ENCODE measurements at places on chromosomes 6 and 20. TPM values are rescaled to one million over a fixed set of nuclear protein-coding genes. Genes with fewer than 3 reads are reported as not detected.

Gene FERMT1
- 0.22 TPM for total RNA-seq

Gene SMAP1
- 20.1 TPM for total RNA-seq

DNA sequence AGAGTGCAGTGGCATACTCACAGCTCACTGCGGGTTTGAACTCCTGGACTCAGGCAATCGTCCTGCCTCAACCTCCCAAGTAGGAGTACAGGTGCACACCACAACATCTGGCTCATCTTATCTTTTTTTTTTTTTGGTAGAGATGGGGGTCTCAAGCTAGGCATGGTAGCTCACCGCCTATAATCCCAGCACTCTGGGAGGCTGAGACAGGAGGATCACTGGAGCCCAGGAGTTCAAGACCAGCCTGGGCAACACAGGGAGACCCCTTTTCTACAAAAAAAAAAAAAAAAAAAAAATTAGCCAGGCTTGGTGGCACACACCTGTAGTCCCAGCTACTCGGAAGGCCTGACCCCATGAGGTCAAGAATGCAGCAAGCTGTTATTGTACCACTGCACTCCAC, 31.5 kb downstream of the ILRUN start:
- H3K36me3 ChIP-seq, result no peaks in the 10 kb centered on the region
- peak overlapping the region; percentile 68 for H3K27ac ChIP-seq
- no peaks in the 10 kb centered on the region for H3K27me3 ChIP-seq
- H3K4me3 ChIP-seq, result no peak overlapping the region

GRCh38 chr6:149273318-149273717, 44.2 kb upstream of the TAB2 start:
- H3K27me3 ChIP-seq, result no peaks in the 10 kb centered on the region
- H3K4me3 ChIP-seq, result no peak overlapping the region
- no peak overlapping the region for H3K27ac ChIP-seq
- peaks cover 27% of the 10 kb centered on the region for H3K4me1 ChIP-seq
- H3K36me3 ChIP-seq, result no peaks in the 10 kb centered on the region

- H3K4me1 ChIP-seq, result no peaks in the 10 kb centered on the region
- no peaks in the 10 kb centered on the region for H3K27me3 ChIP-seq
- no peak for DNase-seq
- no peak within 1 kb of the TSS for H3K27ac ChIP-seq
- no peaks in the 10 kb centered on the region for H3K36me3 ChIP-seq
Observed at GRCh38 chr20:31474758-31475427, at the start of the genes DEFB124 and REM1. Gene DEFB124, minus strand, starts transcription at chr20:31475127. Its CDS starts 2,114 bp downstream, at chr20:31473013. Gene REM1, plus strand, starts transcription at chr20:31475288. Its CDS starts 1,158 bp downstream, at chr20:31476446.

DNA sequence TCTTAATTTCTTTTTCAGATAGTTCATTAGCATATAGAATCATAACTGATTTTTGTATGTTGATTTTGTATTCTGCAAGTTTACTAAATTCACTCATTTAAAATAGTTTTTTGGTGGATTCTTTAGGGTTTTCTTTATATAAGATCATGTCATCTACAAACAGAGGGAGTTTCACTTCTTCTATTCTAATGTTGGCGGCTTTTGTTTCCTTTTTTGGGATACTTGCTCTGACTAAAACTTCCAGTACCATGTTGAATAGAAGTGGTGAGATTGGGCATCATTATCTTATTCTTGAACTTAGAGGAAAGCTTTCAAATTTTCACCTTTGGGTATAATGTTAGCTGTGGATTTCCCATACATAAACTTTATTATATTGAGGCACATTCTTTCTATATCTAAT, 296.9 kb downstream of the BCKDHB start:
- no peak overlapping the region for H3K4me3 ChIP-seq
- no peaks in the 10 kb centered on the region for H3K27me3 ChIP-seq
- no peaks in the 10 kb centered on the region for H3K36me3 ChIP-seq
- H3K4me1 ChIP-seq, result no peaks in the 10 kb centered on the region

GRCh38 chr6:17677602-17678001, 29.1 kb downstream of the NUP153 start:
- peaks cover 23% of the 10 kb centered on the region for H3K4me1 ChIP-seq
- peaks cover 20% of the 10 kb centered on the region for H3K36me3 ChIP-seq
- H3K4me3 ChIP-seq, result no peak overlapping the region
- DNase-seq, result no peak
- H3K27me3 ChIP-seq, result no peaks in the 10 kb centered on the region
- H3K27ac ChIP-seq, result no peak overlapping the region

- no peak for DNase-seq
- no peak overlapping the region for H3K4me3 ChIP-seq
- H3K4me1 ChIP-seq, result no peaks in the 10 kb centered on the region
- H3K27ac ChIP-seq, result no peak overlapping the region
- no peaks in the 10 kb centered on the region for H3K27me3 ChIP-seq
Observed at GRCh38 chr6:69179681-69180080, 544.6 kb downstream of the ADGRB3 start.

DNA sequence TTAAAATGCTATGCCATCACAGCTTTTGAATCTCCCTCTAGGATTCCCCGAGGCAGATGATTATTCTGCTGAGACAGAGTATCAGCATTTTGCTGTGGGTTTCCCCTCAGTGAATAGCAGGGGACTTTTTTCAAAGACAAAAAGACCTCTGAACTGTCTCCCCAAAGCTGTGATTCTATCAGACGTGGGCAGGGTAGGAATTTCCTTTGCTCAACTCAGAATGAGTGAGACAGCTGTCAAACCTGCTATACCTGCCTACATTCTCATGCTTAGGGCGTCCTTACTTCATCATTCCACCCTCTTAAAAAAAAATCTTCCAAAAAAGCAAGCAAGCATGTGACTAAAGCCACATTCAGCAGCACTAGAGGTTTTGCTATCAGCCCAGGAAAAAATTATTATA, 147.6 kb upstream of the FAM83B start:
- H3K4me1 ChIP-seq, result no peaks in the 10 kb centered on the region
- H3K27ac ChIP-seq, result no peak overlapping the region
- H3K4me3 ChIP-seq, result no peak overlapping the region
- no peaks in the 10 kb centered on the region for H3K27me3 ChIP-seq
- no peak for DNase-seq
- no peaks in the 10 kb centered on the region for H3K36me3 ChIP-seq

DNA sequence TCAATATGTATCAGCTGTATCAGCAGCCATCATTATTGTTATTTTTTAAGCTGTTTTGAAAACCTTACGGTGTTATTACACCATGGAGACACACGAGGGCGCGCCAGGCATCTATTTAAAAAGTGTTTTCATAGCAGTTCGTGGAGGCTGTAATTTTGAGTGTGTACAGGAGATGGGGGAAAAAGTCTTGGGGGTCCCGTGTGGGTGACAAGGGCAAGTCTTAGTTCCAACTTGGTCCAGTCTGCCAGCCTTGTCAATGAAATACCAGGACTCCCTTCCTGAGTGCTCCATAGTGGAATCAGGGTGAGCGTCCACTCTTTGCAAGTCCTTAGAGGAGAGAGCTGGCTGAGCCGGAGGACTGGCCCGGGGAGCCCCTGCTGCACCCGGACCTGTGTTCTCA, 43.3 kb downstream of the SLC2A10 start:
- H3K36me3 ChIP-seq, result no peaks in the 10 kb centered on the region
- no peak overlapping the region for H3K4me3 ChIP-seq
- no peaks in the 10 kb centered on the region for H3K4me1 ChIP-seq
- no peak overlapping the region for H3K27ac ChIP-seq

Data from CD8-positive, alpha-beta memory T cell (primary cell).